ENCODE measurements at places on chromosomes 6 and 20.

DNA sequence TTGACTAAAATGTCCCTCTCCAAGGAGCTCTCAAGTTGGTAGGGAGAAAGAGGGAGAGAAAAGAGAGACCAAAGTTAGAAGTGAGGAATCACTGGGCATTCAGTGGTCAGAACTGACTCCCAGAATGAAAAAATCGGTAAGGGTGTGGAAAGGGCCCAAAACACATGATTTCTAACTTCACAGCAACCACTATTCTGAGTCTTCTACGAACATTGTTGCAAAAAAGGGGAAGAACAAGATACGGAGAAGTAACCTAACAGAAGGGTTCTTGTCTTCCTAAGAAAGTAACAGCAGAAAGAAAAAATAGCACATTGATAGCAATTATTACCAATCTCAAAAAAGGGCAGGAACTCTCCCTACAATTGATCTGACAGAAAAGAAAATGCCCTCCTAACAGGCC, 65.6 kb downstream of the ATP9A start:
- no peak for DNase-seq

DNA sequence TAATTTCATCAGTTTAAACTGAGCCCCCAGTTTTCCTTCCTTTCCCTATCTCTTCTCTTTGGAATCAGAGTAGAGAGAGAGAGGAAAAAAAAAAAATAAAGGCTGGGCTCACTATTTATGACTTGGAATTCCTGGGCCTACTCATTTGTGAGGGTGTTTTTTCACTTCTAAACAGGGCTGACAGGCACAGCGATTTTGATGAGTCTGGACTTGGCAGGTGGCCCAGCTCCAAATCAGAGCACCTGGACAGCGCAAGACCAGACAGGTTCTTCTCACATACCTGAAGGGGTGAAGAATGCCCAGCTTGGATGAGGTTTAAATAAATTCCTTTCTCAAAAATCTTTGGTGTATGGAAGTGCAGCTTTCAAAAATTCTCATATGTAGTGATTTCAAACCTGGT, 122.2 kb downstream of the KIF13A start:
- DNase-seq = no peak

DNA sequence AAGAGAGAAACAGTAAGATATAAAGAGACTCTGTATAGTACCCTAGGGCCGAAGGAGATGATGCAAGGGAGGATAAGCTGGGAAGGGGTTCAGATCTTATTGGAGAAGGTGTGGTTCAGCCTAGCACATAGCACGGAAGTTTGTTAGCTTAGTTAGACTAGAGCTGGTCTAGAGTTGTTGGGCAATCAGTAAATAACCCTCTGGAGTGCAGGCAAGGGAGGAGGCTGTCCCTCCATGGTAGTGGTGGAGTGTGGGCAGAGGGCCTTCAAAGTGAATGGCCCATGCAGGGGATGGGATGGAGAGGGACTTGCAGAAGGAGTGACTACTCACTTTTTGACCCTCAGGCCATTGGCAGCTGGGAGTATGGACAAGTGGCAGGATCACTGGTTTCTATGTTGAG, 20.0 kb downstream of the TULP4 start:
- no peak for DNase-seq

- DNase-seq = peak; percentile 6
Observed at GRCh38 chr6:12890171-12890790, 173.7 kb downstream of the PHACTR1 start.

DNA sequence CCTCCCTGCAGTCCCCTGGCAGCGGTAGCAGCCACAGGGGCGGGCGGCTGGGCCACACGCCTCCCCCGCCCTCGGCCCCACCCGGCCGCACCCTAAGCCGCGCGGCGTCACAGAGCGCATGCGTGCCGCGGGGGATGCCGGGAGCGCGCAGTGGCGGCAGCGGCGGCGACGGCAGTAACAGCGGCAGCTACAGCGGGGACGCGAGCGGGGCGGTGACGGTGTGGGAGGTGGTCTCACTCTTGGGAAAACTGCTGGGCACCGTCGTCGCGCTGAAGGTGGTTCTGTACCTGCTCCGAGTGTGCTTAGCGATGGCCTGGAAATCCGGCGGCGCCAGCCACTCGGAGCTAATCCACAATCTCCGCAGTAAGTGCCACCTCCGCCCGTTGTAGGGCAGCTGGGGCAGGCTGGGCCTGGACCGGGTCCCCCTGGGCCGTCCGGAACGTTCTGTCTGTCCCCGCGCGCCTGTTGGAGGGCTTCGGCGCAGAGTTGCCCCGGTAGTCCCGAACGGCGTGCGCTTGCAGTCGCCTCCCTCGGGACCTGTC, at the start of gene PCMT1:
TSS of gene PCMT1 (plus strand) at position 148 of the 542 bp plus-strand sequence. CDS start at position 309, 161 bp downstream.
- DNase-seq = peak; percentile 91

GRCh38 chr6:33273924-33274902, 2.3 kb downstream of the RPS18 start:
- no peak for DNase-seq

Measured in endothelial cell (in vitro differentiated cells).